Activated CD4-positive, CD25-positive, alpha-beta regulatory T cell (primary cell): ENCODE measurements at places on chromosomes 6 and 20.

- no peak for DNase-seq
These were observed 37.3 kb downstream of the LRRC1 start for GRCh38 chr6:53831936-53832660.

- DNase-seq: no peak
These were observed 21.6 kb downstream of the LY86 start for GRCh38 chr6:6610031-6610591.

GRCh38 chr6:113356139-113356538 is 501.0 kb upstream of the MARCKS start:
- DNase-seq: no peak

DNA sequence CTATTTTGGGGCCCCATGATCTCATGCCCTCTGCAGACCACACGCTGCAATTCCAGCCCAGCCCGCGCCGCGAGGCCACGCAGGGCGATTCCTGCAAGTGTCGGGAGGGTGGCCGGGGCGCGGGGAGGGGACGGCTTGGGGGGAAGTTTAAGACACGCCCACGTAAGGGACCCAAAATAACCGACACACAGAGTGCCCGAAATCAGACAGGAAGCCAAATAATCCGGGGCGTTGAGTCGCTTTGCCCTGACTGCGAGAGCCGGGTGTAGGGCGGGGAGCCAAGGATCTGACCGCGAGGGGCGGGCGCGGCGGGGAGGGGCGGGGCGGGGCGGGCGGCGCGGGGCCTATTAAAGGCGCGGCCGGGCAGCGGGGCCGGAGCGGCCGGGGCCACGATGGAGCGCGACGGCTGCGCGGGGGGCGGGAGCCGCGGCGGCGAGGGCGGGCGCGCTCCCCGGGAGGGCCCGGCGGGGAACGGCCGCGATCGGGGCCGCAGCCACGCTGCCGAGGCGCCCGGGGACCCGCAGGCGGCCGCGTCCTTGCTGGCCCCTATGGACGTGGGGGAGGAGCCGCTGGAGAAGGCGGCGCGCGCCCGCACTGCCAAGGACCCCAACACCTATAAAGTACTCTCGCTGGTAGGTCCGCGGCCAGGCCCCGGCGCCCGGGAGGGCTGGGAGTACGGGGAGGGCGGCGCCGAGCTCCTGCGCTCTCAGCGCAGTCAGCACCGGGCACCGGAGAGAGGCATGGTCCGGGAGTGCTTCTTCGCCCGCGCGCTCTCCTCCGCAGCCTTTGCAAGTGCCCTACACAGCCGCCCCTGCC is at the start of gene ENPP1:
ENPP1 (plus strand) TSS at position 377 of the 816 bp plus-strand sequence; CDS start at position 393, 16 bp downstream.
- DNase-seq: no peak

DNA sequence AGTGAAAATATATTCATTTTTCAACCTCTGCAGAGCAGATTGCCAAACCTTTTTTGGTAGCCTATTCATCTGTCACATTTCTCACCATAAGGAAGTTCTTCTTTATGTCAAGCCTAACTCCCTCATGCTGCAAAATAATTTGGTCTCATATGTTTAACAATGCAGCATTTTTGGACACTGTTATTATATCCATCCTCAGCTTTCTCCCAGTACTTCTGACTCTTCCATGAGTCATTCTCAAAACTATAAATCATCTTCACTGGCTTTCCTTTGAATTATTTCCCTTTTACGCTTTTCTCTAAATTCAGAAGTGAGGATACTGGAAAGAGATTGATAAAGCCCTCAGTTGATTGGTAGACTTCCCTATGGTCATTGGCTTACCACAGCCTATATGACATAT is 192.2 kb downstream of the TPBG start:
- no peak for DNase-seq

GRCh38 chr6:123803504-123804013 is at the start of gene NKAIN2:
Gene NKAIN2 (plus strand): TSS chr6:123803865.
- DNase-seq: no peak
